ENCODE measurements at places on chromosomes 3 and 15. TPM values are rescaled to one million over a fixed set of nuclear protein-coding genes. Genes with fewer than 3 reads are reported as not detected.

ADGRG7 gene
- total RNA-seq, result 13.4 TPM

C3orf18 gene
- total RNA-seq, result 2.4 TPM

PCSK6 gene
- total RNA-seq, result 29.9 TPM

NOX5 gene
- 0.17 TPM for total RNA-seq

ZMYND10 gene
- 1.5 TPM for total RNA-seq

TMEM45A gene
- total RNA-seq, result 2.9 TPM

DNAH12 gene
- total RNA-seq, result 0.05 TPM

All from colonic mucosa (tissue), 4 donors.